Suppressor macrophage (primary cell): ENCODE measurements at places on chromosomes 1 and 21.

- DNase-seq, result no peak
Measured at GRCh38 chr1:33146003-33146402, 35.8 kb downstream of the TRIM62 start.

DNA sequence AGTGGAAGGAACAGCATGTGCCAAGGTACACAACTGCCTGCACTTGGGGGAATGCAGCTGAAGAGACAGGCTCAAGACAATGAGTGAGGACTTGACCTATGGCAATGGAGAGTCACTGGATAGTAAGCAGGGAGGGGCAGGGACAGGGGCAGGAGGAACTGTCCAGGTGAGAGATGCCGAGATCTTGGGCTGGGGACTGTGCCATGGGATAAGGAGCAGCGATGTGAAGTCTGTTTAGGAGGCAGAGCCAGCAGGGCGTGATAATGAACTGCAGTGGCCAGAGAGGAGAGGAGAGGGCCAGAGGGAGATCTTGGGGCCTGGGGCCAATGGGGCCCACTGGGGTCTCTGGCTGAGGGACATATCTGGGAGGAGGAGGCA is 17.8 kb upstream of the EPB41 start:
- DNase-seq, result no peak

DNA sequence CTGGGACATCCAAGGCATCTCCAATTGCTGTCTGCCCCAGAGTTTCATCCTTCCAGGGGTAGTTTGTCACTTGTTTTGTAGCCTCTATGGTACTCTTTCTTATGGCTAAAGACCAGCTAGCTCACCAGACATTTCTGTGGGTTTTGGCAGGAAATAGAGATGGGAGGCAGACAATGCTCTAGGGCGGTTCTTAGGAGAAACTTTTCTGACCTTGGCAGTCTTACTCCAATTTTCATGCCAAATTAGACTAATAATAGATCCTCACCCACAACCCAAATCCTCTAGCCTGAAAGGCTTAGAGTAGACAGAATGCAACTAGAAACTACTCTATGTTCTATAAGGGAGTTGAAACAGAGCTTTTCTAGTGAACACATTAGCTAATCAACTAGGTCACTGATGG is 69.8 kb downstream of the LRIG2 start:
- DNase-seq, result no peak

GRCh38 chr1:77015748-77016341 is 148.6 kb downstream of the ST6GALNAC5 start:
- no peak for DNase-seq

DNA sequence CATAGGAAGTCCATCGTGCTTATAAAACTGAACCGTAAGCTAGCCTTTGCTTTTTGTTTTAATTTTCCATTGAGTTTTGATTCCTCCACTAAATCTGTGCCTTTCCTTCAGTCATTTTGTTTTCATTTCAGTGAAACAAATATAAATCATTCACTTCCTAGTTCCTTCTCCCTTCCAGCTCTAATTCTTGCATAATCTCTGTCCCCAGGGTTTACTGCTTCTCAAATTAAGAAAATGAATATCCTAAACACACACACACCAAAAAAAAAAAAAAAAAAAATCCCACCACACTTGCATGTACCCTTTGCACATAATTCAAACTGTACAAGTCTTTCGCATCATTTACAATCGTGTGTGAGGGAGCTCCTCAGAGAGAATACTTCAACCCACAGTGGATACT is 6.8 kb downstream of the KCNH1 start:
- DNase-seq, result no peak

DNA sequence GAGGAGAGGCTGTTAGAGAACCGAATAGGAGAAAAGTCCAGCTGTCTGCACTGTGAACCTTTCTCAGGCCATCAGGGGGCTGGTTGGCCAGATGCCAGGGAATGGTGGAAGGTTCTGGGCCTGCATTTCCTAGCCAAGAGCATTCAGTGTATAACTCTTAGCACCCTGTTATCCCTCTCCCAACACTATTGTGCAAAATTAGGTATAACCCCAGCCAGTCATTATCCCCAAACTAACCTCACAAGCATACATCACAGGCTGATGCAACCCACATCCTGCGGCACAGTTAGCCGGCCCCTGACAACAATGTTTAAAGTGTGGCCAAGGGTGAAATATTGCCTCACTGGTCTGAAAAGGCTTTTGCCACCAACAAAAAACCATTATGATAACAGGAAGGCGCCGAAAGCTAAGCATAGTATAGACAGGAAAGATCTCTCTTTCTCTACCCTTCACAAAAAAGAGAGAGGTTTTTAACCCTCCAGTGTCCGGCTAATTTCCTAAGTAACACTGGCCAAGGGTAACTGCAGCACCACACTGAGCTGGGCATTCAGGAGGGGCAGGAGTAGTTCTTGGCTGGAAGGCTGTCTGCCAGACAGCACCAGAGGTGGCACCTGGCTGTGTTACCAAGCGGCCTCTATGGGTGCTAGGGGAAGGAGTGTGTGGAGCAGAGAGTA is 77.3 kb upstream of the BCAR3 start:
- DNase-seq, result peak; percentile 78

DNA sequence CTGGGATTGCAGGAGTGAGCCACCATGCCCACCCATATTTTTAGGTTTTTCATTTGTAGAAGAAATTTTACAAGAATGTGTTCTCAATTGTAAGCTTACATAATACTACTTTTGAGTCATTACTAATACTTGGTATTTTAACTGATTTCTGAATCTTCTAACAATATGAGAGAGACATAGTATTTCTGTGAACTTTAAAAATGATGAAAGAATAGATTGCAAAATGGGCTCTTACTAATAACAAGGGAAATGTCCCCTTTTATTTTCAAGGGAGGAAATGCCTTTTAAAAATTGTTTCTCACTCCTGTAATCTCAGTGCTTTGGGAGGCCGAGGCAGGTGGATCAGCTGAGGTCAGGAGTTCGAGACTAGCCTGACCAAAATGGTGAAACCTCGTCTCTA is 5.9 kb downstream of the AGO3 start:
- peak; percentile 70 for DNase-seq

DNA sequence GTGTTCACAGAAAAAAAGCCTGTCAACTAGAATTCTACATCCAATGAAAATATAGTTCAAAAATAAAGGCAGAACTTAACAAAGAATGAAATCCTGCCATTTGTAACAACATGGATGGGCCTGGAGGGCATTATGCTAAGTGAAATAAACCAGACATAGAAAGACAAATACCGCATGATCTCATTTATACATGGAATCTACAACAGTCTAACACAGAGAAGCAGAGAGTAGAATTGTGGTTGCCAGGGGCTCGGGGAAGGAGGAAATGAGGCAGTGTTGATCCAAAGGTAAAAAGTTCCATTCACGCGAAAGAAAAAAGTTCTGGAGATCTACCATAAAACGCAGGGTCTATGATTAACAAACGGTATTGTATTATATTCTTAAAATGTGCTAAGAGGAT is 282.6 kb downstream of the MRPL39 start:
- DNase-seq, result no peak

GRCh38 chr1:229270547-229271447 is at the start of gene RAB4A:
RAB4A (plus strand) TSS chr1:229271111; CDS start chr1:229271340, 229 bp downstream.
- peak; percentile 94 for DNase-seq
